ENCODE measurements at places on chromosomes 3 and 15.

DNA sequence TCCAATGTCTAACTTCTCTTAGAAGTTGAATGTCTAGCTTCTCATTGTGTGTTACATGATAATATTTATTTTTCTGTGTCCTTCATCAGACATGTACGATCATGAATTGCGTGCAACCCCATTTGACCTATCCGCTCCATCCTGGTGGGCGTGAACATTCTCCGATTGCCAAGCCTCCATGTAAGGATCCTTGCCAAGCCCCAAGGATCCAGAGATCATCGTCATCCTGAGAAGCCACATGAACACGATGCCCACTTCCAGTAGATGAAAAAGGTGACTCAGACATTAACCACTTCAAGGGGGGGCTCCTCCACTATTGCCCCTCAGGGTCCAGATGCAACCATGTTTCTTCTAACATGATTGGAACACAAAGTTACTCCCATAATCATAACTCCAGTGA, 25.5 kb upstream of the KNG1 start:
- DNase-seq: no peak

DNA sequence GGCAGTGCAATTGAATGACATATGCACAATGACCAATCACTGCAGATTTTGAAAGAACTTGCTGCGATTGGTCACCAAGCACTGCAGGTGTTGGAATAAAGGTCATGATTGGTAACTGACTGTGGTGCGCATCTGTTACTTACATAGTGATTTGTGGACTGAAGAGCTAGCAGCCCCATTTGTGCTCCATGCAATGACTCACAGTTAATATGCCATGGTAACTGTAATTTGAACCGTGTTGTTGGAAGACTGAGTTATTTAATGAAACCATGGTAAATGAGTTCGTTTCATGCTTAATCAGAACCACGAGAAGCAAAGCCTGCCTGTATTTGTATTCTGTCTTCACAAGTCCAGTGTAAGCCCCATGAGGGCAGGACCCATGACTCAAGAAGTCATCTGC, 220.5 kb downstream of the TJP1 start:
- no peak for DNase-seq

- no peak for DNase-seq
These were observed 127.5 kb downstream of the SNRK start for GRCh38 chr3:43413676-43414368.

DNA sequence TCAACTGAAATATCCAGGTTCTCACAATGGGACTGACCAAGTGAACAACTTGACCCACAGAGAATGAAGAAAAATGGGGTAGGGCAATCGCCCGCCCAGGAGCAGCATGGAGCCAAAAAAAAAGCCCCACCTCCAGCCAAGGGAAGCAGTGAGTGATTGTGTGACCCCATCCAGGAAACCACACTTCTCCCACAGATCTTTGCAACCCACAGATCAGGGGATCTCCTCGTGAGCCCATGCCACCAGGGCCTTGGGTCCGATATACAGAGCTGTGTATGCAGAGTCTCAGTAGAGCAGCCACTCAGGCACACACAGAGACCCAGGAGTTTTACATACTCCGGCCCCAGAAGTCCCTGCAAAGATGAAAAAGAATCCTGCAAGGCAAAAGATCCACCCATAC, 35.7 kb downstream of the PYGO1 start:
- DNase-seq: no peak

GRCh38 chr3:9649791-9650521, 651 bp downstream of the MTMR14 start:
- no peak for DNase-seq

- DNase-seq: no peak
These were observed 25.0 kb downstream of the SLC7A14 start for GRCh38 chr3:170560717-170561382.

DNA sequence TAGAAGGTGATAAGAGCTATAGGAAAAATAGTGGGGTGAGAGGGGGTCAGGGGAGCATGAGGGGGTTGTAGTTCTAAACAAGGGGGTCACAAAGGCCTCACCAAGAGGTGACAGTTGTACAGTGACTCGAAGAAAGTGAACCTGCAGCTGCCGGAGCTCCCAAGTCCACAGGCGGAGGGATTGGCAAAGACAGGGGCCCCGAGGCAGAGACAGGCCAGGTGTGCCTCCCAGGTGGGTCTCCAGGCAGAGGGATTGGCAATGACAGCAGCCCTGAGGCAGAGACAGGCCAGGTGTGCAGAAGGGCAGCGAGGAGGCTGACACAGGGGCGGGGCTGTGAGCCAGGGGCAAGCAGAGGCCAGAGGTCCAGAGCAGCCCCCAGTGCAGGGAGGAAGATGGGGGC, 63.7 kb downstream of the DNAJB8 start:
- no peak for DNase-seq

GRCh38 chr15:70379134-70379533, 281.4 kb upstream of the TLE3 start:
- peak; percentile 29 for DNase-seq

DNA sequence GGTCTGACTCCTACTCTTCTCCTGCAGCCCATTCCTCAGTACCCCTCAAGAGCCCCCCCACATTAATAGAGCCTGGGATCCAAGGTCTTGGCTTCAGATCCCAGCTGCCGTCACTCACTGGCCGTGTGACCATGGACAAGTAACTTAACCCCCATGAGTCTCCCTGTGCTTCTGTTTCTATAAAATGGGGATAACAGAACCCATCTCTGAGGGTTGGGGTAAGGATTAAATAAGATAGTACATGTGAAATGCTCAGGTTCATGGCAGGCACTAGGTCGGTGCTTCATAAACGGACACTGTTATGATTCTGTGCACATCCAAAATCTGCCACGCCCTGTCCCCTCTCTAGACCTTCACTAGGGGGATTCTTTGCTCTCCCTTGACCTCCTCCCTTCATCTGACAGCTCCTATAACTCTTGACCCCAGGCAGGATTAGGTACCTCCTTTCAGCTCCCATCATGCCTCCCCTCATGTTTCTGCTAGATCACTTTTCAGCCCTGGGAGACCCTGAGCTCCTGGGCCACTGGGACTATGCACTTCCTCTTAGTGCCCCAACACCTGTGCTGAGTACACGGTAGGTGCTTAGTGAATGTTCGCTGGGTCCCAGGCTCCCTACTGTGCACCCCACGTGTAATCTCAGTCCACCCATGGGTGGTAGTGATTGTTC, 1.5 kb downstream of the CAND2 start:
- DNase-seq: peak; percentile 17

DNA sequence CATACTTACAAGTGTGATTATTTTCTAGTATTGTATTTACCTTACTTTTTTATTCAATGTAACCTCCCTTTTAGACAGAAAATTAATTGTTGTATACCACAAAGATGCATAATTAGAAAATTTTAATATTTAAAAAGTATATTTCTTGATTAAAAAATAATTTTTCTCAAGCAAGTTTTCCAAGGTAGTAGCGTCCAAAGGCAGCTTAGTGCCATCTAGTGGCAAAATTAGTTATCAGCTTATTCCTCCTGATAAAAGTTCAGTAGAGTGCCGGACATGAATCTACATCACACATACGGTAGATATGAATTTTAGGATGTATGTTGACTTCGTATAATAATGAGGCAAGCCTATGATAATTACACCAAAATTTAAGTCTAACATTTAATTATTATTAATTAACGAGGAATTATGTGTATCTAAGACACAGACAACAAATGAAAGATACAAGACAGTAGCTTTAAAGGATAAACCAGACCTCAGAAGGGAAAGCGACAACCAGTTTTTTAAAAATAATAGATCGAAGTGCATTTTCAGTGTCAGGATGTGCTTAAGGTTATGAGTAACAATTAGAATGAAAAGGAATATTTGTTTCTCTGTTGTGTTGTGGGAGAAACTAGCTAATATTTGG, 405.9 kb downstream of the ROBO1 start:
- no peak for DNase-seq

DNA sequence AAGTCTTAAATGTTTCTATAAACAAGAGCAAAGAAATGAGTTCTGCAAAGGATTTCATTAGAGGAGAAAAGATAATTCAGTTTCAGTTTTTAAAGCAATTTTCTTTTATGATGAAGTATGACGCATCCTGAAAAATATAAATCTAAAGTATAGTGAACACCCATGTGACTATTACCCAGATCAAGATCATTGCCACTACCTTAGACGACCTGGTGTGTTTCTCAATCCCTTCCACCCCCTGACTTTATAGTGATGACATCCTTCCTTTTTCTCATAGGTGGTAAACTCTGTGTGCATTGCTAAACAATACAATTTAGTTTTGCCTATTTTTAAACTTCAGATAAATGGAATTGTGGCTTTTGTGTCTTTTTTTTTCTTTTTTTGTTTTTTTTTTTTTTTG, 8.4 kb downstream of the STT3B start:
- DNase-seq: no peak

DNA sequence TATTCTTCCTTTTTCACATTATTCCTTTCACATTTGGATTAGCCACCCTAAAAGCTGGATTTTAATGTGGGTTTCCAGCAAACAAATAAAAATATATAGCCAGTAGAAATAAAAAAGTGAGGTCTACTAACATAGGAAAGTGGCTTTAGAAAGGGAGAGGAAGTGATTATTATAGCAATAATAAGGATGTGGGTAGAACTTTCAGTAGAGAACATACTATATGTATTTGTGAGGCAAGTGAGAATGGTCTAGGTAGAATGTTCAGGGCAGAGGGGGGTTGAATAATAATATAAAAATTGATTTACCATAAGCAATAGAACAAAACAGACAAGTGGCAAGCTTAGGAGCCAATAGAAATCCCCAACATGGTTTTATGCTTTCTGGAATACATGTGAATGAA, 88.6 kb downstream of the NR1I2 start:
- DNase-seq: no peak

GRCh38 chr3:40779039-40779438, 254.3 kb downstream of the ZNF621 start:
- DNase-seq: peak; percentile 63

DNA sequence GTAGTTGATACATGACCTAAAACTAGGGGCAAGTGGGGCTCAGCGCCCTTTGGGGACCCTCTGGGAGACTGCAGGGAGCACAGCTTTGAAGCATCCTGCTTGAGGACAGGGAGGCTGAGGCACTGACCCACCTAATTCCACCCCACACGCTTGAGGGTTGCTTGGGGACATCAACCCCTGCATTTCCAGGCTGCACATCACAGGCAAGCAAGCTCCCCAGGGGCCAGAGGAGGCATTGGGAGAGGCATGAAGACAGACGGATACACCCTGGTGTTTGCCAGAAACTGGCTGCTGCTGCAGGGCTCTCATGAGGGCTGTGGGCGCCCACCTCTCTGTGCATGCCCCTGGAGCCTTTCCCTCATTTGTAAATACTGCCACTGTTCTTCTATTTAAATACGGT, 99.3 kb downstream of the ABHD5 start:
- no peak for DNase-seq

- DNase-seq: peak; percentile 96
These were observed 7.8 kb upstream of the AEN start for GRCh38 chr15:88613074-88613944.
